ENCODE measurements at places on chromosomes 2 and 18.
A peak's percentile ranks its signal among the peaks of the same experiment; 100 is the strongest.

- no peak for DNase-seq
These were observed 103.5 kb upstream of the CTAGE1 start for GRCh38 chr18:22521026-22521707.

DNA sequence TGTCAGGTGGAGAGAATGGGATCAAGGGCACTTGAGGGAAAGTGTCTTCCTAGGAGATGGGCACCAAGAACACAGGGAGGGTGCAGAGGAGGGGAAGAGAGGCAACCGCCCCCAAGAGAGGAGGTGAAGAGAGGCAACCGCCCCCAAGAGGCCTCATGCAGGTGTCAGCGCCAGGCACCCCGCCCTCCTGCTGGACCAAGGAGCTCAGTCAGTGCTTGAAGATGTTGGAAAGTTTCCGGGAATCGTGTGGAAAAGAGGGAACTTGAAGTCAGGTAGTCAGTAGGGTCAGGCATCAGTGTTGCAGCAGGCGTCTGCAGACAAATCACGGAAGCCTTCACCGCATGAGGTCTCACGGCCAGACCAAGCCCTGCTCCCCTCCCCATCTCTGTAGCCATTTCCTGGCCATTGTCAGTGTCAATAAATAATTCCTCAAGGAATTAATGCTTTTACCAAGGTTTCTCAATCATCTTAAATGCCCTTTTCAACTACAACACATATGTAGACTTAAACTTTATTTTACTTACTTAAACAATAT is 353.1 kb downstream of the EIPR1 start:
- DNase-seq = no peak

GRCh38 chr18:63168287-63168686 is 151.3 kb downstream of the BCL2 start:
- DNase-seq = no peak

DNA sequence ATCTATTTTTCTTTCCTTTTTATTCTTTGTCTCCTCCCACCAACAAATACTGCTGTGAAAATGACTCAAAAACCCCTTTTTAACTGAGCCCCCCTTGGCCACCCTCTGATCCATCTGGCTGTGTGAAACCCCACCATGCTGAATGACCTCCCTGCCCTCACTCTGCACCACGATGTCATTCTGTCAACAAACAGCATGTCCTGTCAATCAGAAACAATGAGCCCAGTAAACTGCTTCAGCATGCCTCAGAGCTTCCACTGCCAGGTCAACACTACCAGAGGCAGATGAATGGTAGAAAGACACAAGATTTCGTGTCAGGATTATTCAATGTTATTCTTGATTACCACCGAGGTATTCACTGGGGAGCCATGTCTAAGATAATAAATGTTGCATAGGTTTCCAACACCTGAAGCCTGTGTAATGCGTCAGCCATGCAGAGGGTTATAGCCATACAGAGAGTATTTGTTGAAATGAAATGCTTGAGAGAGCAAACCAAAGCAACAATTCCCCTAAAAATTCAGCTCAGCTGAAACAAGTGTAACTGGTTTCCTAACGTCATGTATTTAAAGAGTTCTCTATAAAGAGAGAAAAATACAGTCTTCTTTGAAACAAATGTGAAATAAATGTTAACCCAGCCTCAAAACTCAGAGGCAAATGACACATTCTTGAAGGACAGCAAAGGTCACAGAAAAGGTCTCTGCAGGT is 76.7 kb downstream of the LRP2 start:
- DNase-seq = no peak

- no peak for DNase-seq
These were observed 463.1 kb downstream of the PIK3C3 start for GRCh38 chr18:42418121-42418520.

DNA sequence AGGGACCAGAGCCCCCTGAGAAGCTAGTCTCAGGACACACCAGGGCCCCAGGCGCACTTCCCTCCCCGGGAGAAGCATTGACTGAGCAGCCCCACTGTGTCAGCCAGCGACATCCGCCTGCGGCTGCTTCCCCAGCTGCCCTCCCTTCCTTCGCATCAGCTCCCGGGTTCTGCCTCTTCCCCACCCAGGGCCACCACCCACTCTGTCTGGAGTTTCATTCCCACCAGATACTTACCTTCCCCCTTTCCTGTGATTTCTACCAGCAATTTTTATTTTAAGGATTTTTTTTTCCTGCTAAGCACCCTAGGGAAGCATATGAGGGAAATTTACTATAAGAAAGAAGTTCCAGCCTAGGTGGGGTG is 99.2 kb downstream of the SMAD7 start:
- DNase-seq = no peak

- no peak for DNase-seq
These were observed 58.0 kb downstream of the FARP2 start for GRCh38 chr2:241413929-241414580.

DNA sequence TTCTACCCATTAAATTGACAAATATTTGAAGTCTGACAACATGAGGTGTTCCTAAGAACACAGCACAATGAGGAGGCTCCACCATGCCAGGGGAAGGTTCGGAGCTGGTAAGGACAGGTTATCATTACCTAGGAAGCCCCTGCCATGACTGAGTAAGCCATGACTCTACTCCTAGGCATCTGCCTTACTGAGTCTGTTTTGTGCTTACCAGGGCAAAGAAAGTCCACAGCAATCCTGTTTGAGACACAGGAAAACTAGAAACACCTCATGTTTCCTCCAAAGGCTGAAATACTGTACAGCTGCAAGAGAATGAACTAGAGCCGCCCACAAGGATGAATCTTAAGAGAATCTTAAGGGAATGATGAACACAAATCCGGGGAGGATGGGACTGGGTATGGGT is 11.6 kb downstream of the TGFBRAP1 start:
- DNase-seq = no peak

GRCh38 chr2:196823750-196824522 is 14.8 kb upstream of the C2orf66 start:
- DNase-seq = peak; percentile 80

GRCh38 chr2:215664847-215665525 is 229.1 kb upstream of the FN1 start:
- DNase-seq = peak; percentile 90

DNA sequence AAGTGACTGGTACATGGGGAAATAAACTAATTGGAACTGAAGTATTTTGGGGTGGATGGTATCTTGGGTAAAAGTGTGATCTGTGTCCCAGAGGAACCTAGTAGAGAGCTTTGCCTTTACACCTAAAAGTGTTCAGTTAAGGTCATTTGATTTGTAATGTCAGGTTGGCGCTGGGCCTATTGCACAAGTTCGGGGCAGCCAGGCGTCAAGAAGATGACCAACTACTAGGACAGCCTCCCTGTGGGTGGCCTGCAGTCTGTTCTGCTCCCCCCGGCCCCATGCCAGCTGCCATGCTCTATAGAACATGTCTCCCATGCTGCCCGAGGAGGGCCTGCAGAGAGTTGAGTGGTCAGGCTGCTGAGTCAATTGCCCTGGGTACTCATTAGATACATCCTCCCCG is 10.1 kb downstream of the RRM2 start:
- no peak for DNase-seq

DNA sequence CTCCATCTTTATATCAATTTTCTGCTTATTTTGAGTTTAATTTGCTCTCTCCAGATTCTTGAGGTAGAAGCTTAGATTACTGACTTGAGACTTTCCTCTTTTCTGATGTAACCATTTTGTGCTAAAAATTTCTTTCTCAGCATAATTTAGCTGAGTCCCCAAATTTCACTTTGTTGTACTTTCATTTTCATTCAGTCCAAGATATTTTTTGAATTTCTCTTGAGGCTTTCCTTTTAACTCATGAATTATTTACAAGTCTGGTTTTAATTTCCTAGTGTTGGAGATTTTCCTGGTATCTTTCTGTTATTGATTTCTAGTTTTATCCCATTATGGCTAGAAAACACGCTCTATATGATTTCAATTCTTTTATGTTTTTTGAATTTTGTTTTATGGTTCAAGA is 144.7 kb upstream of the PGAP1 start:
- no peak for DNase-seq

DNA sequence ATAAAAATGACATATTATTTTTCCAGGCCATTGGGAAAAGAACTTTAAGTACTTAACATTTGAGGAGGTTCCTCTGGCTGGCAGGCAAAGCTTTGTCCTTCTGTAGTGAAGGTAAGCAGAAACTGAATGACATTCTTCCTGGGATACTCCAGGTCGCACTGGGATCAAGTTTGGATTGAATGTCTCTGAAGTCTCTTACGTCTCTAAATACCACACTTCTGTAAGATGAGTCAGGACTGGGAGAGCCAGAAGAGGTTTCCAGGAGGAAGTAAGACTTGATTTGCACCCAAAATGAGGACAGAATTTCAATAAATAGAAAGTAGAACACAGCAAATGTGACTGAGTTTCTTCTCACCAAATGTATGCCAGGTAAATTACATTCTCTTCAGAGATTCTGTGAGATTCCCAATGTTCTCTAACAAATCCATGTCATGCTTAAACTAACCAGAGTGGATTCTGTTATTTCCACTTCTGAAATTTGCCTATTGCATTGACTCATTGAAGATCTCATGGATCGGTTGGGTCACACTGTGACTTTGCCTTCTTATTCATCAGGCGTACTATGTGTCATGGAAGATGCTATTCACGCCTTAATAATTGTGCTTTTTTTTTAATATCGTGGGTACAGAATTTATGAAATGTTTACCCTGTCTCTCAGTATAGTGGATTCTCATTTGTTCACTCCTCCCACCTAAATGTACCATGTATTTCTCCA is 25.5 kb upstream of the VIT start:
- peak; percentile 46 for DNase-seq

DNA sequence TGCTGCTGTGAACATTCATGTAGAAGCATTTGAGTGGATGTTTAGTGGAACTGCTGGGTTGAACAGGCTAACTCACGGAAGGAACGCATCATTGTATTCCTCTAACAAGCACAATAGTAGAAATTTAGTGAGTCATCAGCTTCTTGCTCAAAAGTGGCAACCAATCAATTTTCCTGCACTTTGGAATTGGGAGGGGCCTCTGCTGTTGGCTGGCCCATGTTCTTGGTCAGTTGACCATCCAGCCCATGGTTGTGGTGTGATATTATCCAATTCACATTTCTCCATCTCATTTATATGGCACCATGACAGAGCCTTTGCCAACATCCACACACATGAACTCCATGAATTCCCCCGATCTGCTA is 95.0 kb downstream of the TNFRSF11A start:
- no peak for DNase-seq

- no peak for DNase-seq
These were observed 39.1 kb upstream of the DNMT3A start for GRCh38 chr2:25380586-25381375.

DNA sequence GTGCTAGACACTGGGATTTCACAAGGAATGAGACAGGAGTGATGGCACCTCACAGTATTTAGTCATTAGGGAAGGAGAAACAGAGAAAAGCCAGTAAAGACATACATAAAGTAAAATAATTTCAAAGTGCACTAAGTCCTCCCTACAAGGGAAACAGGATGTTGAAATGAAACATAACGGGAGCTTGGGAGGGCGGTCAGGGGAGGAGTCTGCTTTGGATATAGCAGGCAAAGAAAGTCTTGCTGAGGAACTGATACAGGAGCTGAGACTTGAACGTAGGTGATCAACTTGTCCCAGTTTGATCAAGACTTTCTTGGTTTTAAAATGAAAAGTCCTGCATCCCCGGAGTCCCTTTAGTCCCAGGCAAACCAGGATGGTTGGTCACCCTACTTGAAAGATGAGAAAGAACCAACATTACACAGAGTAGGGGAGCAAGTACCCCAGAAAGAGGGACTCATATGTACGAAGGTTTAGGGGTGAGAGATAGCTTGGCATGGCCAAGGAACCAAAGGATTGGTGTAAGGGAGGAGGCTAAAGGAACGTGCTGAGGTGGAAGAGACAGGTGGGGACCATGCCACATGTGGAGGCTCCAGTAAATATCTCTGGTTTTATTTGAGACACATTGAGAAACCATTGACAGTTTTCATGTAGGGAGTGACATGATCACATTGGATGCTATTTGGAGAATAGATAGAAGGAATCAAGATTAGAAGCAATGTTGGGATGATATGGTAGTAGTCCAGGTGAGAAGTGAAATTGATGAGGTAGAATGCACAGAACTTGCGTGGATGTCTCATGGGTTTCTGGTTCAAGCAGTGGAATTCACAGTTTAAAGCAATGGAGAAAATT is 28.4 kb downstream of the FBXO48 start:
- no peak for DNase-seq

DNA sequence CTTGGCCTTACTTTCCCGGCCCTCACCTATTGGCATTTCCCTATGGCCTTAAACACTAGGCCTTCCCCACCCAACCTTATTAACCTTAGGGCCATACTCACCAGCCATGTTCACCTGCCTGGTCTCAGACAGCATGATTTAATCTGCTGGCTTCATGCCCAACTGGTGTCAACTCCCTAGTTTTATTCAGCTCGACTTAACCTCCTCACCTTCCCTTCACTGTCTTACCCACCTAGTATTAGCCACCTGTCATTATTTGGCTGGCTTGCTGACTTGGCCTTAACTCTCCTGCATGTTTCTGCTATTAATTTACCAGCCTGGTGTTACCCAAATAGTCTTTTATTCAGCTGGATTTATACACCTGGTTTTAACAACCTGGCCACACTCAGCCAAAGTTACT is 136.0 kb upstream of the ZSWIM2 start:
- no peak for DNase-seq

DNA sequence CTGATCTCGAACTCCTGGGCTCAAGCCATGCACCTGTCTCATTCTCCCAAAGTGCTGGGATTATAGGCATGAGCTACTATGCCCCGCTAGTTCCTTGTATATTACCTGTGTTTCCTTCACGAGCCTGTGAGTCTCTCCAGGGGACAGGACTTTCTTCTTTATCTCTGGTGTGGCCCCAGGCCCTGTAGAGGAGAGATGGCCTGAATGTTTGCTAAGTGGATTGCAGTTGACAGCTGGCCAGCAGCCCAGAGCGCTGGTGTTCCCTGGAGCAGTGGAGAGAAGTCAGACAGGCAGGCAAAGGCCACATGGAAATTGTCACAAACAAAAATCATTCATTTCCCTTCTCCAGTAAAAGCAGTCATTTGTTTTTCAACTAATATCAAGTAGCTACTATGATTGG is 17.9 kb downstream of the LPIN1 start:
- DNase-seq = no peak

DNA sequence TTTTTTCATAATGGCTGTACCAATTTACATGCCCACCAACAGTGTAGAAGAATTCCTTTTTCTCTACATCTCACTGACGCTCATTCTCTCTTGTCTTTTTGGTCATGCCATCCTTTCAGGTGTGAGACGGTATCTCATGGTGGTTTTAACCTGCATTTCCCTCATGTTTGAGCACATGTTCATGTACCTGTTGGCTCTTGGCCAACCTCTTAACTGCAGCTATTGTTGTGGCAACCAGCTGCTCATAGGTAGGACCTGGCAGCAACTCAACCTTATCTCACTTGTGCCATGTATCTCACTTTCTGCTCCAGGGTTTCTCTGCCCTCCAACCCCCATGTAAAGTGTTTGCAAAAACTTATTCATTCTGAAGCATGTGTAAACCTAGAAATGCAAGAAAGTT is 167.5 kb downstream of the UPP2 start:
- DNase-seq = no peak

DNA sequence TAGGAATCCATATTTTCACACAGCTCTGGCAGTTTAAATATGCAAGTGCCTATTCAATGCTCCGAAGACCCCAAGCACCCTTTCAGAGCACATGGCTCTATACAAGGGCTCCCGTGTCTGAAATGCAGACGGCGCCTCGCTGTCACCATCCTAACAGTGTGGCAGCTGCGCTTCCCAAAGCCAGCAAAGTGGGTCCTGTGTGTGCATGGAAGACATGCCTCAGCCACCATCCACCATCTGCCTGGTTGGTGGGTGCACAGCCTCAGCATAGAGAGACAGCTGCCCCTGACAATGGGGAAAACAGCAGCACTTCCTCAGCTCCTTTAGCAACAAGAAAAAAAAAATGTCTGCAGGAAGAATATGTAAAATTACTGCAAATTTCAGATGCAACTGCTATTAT is 218.1 kb downstream of the SP3 start:
- DNase-seq = no peak

Data from HFFc6 (cell line).